ENCODE measurements at places on chromosomes 6 and 20.

- peaks cover 35% of the 10 kb centered on the region for H3K4me1 ChIP-seq
- peak overlapping the region; percentile 84 for H3K27ac ChIP-seq
- peak; percentile 57 for DNase-seq
- H3K36me3 ChIP-seq: no peaks in the 10 kb centered on the region
Measured at GRCh38 chr6:71289039-71289801, 609 bp downstream of the OGFRL1 start.

DNA sequence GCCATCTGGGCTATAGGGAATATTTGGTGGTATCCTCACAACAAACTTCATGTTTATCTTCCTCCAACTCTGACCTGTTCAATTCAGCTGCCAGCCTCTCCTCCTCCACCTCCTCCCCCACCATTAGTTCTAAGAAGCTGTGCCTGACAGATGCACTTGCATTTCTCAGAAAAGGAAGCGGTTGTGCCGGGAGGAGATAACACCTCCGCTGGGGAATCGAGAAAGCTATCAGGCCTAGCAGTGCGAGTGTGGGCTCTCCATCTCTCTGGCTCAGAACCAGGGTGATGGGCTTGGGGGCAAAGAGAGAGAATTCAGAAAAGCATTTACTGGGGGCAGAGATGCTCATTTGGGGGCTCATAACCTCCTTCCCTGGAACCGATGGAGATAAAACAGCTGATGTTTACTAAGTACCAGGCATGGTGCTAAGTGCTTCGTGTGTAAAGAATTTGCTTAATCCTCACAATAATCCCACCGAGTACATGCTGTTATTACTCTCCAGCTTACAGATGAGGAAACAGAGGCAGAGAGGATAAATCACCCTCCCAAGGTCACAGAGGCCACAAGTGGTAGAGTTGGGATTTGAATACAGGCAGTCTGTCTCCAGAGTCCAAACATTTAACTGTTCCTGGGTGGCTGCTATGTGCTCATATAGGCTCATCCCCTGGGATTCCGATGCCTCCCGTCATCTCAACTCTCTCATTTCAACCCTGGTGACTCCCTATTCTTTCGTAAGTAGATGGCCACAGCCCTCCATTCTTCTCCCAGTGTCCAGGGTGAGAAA lies 38.3 kb downstream of the COX4I2 start:
- peak overlapping the region; percentile 45 for H3K27ac ChIP-seq
- no peak for DNase-seq
- peaks cover 3% of the 10 kb centered on the region for H3K27me3 ChIP-seq

DNA sequence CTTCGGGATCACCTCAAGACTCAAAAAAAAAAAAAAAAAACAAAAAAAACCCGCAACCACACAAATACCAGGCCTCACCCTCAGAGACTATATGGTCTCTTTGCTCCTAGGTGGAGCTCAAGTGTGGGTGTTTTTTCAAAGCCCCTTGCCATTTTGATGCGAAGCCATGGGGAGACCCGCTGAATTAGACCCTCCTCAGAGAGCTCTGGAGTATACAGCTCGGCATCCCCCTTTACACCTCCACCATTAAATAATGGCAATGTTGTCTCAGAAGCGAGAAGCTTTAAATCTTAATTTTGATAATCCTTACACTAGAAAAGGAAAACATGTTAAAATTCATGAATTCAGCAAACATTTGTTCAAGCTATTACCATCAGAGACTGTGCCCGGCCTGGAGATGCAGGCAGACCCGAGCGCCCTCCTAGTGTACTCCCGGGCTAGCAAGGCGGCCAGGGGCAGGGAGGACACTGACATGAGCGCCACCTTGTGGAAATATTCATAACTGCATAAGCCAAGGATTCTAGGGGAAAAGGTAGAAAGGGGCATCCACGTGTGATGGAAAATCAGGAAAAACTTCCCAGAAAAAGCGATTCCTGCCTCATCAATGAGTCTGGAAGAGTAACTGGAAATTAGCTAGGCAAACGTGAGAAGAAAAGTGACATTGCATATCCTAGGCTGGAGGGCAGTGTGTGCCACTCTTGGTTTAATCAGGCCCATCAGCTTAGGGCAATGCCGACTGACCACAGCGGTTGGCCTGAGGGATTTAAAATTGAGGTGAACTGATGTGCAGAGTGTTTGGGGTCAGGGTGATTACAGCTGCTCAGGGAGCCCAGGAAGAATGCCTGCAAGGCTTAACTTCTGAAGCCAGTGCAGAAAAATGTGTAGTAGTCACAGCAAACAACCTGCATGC lies 72.5 kb downstream of the B3GAT2 start:
- peaks cover 16% of the 10 kb centered on the region for H3K4me1 ChIP-seq
- H3K36me3 ChIP-seq: no peaks in the 10 kb centered on the region
- DNase-seq: peak; percentile 68
- H3K4me3 ChIP-seq: no peak overlapping the region
- no peaks in the 10 kb centered on the region for H3K27me3 ChIP-seq
- no peak overlapping the region for H3K27ac ChIP-seq

DNA sequence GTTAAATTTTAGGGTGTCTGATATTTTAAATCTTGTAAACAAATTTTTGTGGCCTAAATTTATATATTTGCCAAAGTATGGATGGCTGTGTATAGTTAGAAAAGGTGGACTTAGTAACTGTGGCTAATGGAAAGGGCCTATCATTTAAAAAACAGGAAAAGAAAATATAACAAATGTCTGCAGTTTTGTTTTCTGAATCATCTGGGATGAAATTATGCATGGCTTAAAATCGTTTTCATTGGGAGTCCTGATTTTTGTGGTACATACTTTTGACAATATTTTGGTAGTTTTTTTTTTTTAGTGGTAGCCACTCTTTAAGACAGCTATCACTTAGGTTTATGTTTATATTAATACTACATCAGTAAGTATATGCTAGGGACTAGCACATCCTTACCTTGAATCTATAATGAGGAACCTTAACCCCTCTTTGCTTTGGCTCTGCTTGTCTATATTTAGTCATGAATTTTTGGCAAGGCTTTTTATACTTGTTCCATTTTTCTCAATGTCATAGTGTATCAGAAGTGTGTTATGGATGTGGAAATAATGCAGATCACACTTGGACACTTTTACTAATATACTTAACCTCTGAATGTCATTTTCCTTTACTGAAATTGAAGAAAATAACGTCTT lies 5.6 kb downstream of the ARID1B start:
- H3K4me3 ChIP-seq: peak overlapping the region; percentile 90
- peaks cover 4% of the 10 kb centered on the region for H3K36me3 ChIP-seq
- no peak for DNase-seq
- H3K4me1 ChIP-seq: peaks cover 32% of the 10 kb centered on the region
- H3K27ac ChIP-seq: peak overlapping the region; percentile 73

DNA sequence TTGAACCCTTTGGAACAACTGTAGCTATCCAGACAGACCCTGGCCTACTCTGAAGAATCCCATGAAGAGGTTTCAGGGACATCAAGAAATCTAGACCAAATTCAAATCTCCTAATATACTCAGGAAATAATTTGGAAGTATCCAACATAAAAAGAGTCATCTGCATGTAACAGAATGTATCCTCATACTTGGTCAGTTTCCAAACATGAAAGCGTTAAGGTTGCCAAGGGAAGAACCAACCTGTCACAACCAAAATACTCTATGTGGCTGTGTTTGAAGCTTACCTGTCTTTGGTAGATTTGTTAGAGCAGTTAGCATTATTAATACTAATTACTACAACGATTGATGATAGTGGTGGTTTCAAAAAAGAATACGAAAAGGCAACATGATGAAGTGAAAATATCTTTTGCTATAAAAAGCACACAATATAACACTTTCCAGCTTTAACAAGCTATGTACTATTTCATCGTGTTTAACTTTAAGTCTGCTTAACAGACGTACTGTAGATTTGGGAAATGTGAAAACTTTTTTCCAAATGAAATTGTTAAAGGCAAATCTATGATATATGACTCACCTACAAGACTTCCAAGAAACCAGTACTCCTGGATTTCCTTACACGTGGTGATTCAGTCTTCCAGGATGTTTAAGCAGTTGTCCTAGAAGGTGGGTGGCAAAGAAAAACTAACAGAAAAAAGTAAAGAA lies 46.6 kb upstream of the ENPP1 start:
- no peak overlapping the region for H3K27ac ChIP-seq
- H3K36me3 ChIP-seq: no peaks in the 10 kb centered on the region
- DNase-seq: no peak
- no peak overlapping the region for H3K4me3 ChIP-seq

- H3K4me1 ChIP-seq: no peaks in the 10 kb centered on the region
- no peaks in the 10 kb centered on the region for H3K27me3 ChIP-seq
- no peaks in the 10 kb centered on the region for H3K36me3 ChIP-seq
- no peak overlapping the region for H3K27ac ChIP-seq
- DNase-seq: no peak
- no peak overlapping the region for H3K4me3 ChIP-seq
Measured at GRCh38 chr6:95601133-95601532, 23.8 kb downstream of the MANEA start.

DNA sequence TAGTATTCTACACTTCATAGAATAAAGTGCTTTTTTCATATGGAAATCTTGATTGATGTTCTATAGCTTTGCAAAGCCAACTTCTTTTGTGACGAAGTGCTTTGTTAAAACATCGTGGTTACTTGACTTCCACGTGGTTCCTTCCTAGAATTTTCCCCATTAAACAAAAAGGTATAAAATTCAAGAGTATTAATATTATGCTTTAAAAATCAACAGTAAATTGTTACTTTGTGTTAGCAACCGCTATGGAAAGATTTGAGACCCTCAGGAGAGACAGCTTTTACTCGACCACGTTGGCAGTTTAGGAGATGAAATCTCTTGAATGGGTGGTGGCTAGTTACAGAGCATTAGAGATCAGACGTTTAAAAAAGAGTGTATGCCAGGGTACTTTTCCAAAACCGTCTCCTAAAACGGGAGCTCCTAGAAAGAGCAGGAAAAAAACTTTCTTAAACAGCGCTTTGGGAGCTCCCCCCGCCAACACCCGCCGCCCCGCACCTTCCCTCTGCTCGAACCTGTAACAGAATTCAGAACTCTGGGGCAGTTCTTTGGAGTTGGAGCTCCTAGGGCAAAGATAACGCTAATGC lies 920 bp downstream of the GJA1 start:
- no peak for DNase-seq
- H3K36me3 ChIP-seq: no peaks in the 10 kb centered on the region
- peak overlapping the region; percentile 94 for H3K4me3 ChIP-seq
- peak overlapping the region; percentile 82 for H3K27ac ChIP-seq

GRCh38 chr20:18252597-18253451 lies 35.5 kb upstream of the ZNF133 start:
- no peaks in the 10 kb centered on the region for H3K36me3 ChIP-seq
- H3K4me3 ChIP-seq: no peak overlapping the region
- H3K27me3 ChIP-seq: no peaks in the 10 kb centered on the region
- DNase-seq: no peak
- H3K4me1 ChIP-seq: no peaks in the 10 kb centered on the region
- no peak overlapping the region for H3K27ac ChIP-seq

DNA sequence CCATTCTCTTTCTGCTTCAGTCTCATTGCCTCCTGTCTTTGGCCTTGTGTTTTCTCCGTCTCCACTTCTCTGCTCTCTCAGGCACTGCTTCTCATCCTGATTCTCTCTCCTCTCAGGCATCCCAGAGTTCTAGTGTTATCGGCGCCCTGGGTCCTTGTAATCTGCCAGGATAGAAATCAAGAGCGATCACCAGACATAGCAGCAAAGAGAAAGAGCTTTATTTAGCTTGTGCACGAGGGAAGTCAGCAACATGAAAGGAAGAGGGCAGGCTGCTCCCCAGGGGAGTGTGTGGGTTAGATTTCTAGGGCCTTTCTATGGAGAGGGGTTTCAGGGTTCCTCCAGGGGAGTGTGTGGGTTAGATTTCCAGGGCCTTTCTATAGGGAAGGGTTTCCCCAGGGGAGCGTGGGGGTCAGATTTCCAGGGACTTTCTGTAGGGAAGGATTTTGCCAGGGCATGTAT lies 32.5 kb downstream of the SUN5 start:
- no peak overlapping the region for H3K4me3 ChIP-seq
- DNase-seq: no peak
- H3K27ac ChIP-seq: no peak overlapping the region
- H3K36me3 ChIP-seq: no peaks in the 10 kb centered on the region
- H3K4me1 ChIP-seq: no peaks in the 10 kb centered on the region
- peaks cover 2% of the 10 kb centered on the region for H3K27me3 ChIP-seq

DNA sequence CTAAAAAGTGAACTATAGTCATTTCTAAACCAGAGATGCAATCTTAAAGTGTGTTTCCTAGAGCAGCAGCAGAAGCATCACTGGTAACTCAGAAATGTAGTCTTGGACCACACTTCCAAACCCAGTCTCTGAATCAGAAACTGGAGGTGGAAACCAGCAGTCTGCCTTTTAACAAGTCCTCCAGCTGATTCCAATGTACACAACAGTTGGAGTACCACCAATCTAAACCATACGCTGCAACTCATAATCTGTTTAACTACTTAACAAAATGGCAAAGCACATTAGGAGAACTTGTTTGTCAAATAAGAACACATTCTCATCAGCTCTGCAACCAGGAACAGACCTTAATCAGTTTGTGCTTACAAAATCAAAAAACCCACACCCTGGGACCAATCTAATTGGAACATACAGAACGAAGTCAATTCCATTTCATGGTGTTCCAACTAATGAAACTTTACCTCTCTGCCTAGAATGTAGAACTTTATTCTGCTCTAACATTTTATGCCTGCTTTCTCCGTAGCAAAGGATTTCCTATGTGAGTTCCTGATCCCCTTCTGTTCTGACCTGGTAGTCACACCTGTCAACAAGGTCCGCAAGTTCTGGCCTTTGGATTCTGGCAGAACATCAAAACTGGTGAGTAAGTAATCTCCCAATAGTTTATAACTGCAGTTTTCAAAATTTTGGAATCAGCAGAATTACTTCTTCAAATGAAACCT lies 390.4 kb downstream of the HTR1B start:
- no peak overlapping the region for H3K27ac ChIP-seq
- no peaks in the 10 kb centered on the region for H3K27me3 ChIP-seq
- no peak overlapping the region for H3K4me3 ChIP-seq
- no peaks in the 10 kb centered on the region for H3K36me3 ChIP-seq
- H3K4me1 ChIP-seq: no peaks in the 10 kb centered on the region

- no peak for DNase-seq
- H3K4me3 ChIP-seq: no peak overlapping the region
- H3K27me3 ChIP-seq: peaks cover 4% of the 10 kb centered on the region
- H3K36me3 ChIP-seq: peaks cover 16% of the 10 kb centered on the region
- H3K4me1 ChIP-seq: peaks cover 7% of the 10 kb centered on the region
Measured at GRCh38 chr20:24917056-24917455, 32.0 kb upstream of the CST7 start.

- H3K4me1 ChIP-seq: no peaks in the 10 kb centered on the region
- DNase-seq: no peak
- no peak overlapping the region for H3K4me3 ChIP-seq
- no peak overlapping the region for H3K27ac ChIP-seq
- peaks cover 10% of the 10 kb centered on the region for H3K36me3 ChIP-seq
Measured at GRCh38 chr6:31359581-31359980, 2.6 kb upstream of the HLA-B start.

GRCh38 chr20:43432498-43432897 lies 25.2 kb upstream of the SRSF6 start:
- peaks cover 3% of the 10 kb centered on the region for H3K27me3 ChIP-seq
- no peaks in the 10 kb centered on the region for H3K36me3 ChIP-seq
- H3K4me1 ChIP-seq: no peaks in the 10 kb centered on the region
- H3K27ac ChIP-seq: no peak overlapping the region

- H3K36me3 ChIP-seq: no peaks in the 10 kb centered on the region
- peaks cover 9% of the 10 kb centered on the region for H3K4me1 ChIP-seq
- H3K27ac ChIP-seq: no peak overlapping the region
- peaks cover 2% of the 10 kb centered on the region for H3K27me3 ChIP-seq
Measured at GRCh38 chr6:164753517-164753916, 555.9 kb downstream of the C6orf118 start.

- peaks cover 14% of the 10 kb centered on the region for H3K4me1 ChIP-seq
- no peak for DNase-seq
- H3K4me3 ChIP-seq: no peak overlapping the region
- H3K36me3 ChIP-seq: no peaks in the 10 kb centered on the region
Measured at GRCh38 chr6:152378169-152378568, 259.0 kb downstream of the SYNE1 start.

All from glutamatergic neuron (in vitro differentiated cells).